ENCODE measurements at places on chromosomes 11 and 22.

DNA sequence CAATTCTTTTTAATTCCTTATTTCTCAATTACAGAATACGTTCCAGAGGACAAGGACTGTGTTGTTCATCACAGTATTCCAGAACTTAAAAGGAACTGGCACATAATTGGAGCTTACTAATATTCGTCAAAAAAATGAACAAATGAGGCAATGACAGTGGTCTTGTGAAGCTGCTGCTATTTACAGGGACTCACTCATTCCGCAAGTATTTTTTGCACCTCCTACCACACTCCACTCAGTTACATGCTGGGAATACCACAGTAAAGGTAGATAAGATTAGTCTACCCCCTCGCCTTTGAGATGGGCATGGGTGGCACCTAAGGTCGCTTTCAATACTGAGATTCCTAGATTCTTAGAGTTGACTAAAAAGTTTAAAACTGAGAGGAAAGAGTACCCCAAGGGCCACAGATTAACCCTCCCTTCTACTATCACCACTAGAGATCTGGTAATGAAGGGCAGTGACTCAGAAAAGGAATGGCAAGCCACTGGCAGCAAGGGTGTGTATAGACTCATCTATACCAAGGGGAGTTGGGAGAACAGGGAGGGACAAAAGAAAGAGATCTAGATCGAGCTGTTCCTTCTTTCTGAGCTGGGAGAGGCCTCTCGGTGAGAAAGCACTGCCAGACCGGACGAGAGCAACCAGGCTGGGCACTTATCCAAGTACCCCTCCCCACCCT is 85.0 kb downstream of the RPL27A start:
- DNase-seq = no peak

- no peak for DNase-seq
Observed at GRCh38 chr22:36175892-36176291, 15.3 kb upstream of the APOL3 start.

GRCh38 chr11:35487532-35488078 is 37.8 kb downstream of the PAMR1 start:
- DNase-seq = no peak

- DNase-seq = no peak
Observed at GRCh38 chr22:40014667-40015248, 20.0 kb downstream of the FAM83F start.

DNA sequence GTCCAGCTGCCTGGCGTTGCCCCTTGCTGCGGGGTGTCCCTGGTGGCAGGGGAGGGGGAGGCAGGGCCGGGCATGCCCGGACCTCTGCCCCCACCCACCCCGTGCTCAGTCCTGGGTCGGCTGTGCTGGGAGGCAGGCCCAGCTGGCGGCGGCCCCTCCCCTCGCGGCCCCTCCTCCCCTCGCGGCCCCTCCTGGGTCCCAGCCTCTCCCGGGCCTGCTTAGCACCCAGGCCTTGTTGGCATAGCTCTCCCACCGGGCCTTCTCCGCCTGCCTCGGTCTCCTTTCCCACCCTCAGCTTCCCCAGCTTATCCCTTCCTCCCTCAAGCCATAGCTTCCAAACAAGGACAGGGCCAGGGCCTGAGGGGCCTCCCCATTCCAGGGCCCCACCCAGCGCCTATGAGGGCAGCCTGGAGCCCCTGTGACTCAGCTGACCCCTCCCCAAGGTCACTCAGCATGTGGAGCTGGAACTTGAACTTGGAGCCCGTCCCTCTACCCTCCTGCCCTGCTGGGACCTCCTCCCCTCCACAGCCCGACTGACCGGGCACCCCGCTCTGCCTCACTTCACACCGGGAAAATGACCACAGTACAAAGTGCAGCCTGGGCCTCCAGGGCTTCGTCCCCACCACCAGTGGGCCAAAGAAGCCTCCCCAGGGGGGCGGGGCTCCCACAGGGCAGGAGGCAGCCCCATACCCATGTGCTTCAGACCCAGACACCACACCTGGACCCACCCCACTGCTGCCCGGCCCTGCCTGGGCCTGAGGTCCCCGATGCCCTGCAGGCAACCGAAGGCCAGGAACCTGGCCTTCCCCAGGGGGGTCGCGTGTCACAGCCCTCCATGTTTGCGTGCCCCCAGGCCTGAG is 1.2 kb downstream of the EPS8L2 start:
- no peak for DNase-seq

DNA sequence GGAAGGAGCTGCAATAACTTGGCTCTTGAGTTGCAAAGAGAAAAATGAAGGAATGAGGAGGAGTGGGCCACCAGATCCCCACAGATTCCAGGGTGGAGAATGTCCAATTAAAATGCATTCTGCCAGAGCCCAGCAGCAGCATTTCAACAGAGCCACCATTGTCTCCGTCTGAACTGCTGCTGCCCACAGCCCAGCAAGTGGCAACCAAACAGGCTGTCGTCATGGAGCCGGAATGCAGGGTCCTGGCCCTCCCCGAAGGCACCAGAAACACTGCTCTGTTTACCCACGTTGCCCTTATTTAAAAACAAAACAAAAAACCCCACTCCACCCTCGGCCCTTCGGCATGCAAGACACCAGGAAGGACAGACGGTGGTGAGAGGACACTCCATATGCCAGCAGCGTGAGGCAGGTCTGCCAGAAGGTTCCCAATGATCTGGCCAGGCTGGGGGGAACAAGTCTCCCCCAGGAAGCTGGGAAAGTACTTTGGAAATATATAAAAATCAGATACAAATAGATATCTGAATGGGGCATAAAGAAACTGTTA is 32.5 kb downstream of the PLEKHA7 start:
- DNase-seq = no peak

DNA sequence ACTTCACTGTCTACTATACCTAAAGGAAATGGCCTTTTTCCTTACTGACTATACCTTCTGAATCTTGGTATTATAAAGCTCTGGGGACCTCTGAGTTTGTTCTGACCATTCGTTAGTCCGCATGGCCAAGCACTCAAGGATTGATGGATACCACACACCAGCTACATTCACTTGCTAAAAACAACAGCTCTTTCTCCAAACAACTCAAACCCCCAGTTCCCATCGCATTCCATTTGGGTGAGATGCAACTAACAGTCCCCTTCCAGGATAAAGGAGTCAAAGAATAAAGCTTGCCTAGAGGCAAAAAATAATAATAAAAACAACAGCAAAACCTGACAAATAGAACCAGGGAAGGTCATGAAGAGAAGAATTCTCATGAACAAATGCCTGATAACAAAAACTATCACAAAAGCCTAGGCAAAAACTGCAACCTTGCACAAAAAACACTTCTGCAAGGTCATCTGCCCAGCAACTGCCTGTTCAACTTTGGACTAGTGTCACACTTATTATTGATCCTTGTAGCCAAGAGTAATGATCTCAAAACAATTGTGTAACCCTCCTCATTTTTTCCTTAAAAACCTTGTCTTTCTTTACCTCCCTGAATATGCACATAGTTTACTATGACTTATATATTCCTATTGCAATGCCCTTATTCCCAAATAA is 139.0 kb upstream of the GUCY1A2 start:
- no peak for DNase-seq

- DNase-seq = no peak
Observed at GRCh38 chr11:109877043-109877442, 216.1 kb upstream of the ZC3H12C start.

- DNase-seq = no peak
Observed at GRCh38 chr11:26993965-26994457, at the start of gene FIBIN. Gene FIBIN (plus strand): TSS chr11:26994112. CDS start chr11:26994527, 415 bp downstream.

- DNase-seq = no peak
Observed at GRCh38 chr11:13247606-13248296, 29.8 kb upstream of the BMAL1 start.

DNA sequence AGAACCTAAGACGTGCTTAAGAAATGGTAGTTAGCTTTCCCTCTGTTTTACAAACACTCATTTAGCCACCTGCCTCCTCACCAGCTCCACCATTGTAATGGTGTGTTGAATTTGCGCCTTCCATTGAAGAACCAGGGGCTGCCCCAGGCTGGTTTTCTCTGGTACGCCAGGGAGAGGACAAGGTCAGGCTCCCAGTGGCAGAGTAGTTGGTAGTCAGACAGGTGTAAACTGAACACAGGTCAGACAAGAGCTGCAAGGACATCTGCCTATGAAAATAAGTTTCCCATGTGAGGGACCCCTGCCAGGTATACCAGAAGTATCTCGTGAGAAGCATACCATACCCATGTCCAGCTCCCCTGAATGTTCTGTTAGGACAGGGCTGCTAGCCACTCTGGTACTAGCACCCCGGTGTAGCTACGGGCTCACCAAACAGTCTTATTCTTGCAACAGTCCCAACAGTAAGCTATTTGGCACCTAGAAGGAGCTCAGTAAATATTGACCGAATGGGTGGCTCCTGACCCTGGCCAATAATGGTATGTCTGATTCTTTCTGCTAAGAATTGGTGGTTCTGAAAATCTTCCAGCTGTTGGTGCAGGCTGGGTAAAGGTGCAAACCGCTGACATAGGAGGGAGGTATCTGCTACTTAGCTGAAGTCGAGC is 359.0 kb downstream of the LARGE1 start:
- DNase-seq = no peak

- DNase-seq = no peak
Observed at GRCh38 chr11:13183094-13183825, 94.3 kb upstream of the BMAL1 start.

- DNase-seq = no peak
Observed at GRCh38 chr22:31046539-31047226, 34.4 kb upstream of the SMTN start.

- no peak for DNase-seq
Observed at GRCh38 chr11:125359130-125359529, 136.9 kb downstream of the FEZ1 start.

DNA sequence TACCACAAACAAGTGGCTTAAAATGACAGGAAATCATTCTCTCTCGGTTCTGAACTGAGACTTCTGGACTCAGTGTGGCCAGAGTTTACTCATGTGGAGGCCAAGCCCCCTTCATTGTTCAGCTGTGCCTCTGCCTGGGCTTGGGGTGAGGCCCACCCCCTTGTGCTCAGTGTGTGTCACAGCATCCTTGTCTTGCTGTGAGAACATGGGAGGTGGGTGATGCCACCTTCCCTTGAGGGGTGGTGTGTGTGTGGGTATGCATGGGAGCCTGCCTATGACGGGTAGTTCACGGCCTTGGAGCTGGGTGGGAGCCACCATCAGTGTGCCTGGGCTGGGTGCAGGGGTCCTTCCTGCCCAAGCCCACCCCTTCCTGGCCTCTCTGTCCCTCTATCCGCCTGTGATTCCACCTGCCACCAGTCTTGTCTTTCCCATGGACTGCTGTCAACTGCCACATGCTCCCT is 101.7 kb downstream of the MORC2 start:
- DNase-seq = no peak

- DNase-seq = no peak
Observed at GRCh38 chr11:88320149-88320559, 17.4 kb downstream of the CTSC start.

DNA sequence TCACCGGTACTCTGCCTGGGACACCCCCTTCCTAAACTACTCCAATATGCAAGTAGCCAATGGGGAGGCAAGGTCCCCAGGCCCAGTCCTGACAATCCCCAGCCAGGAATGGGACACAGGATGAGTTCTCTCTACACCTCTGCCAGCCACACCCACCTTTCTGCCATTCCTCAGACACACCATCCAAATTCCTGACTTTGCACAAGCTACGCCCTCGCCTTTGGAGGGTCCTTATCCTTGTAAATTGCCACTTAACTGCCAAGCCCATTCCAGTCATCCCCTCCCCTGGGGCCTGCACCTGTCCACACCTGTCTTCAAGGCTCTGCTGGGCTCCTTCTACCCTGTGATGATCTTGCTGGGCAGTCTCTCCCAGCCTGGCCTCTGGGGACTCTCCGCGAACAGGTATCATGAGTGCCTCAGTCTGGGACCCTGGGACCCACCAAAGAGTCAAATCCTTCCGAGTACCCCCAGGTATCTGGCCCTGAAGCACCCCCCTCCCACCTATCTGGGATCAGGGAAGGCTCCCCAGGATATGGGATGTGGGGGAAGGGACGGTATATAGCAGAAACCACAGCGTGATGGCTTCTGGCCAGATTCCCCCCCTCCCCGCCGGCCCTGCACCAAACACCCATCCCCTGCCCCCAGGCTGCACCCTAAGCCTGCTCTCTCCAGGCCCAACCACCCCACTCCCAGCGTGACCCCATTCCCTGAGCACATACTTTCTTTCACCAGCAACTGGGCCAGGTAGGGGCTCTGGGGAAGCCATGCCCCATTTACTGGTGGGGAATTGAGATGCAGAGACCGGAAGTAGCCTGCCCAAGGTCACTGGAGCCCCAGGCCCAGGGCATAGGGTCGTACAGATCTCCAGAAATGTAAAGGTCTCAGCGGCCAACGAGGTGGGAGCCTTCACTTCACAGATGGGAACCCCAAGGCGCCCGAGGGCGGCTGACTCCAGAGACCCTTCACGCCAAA is 806 bp downstream of the ARAP1 start:
- no peak for DNase-seq

Data from cortex of kidney (tissue), 1 donor.